ENCODE measurements at places on chromosomes 16 and 17.

DNA sequence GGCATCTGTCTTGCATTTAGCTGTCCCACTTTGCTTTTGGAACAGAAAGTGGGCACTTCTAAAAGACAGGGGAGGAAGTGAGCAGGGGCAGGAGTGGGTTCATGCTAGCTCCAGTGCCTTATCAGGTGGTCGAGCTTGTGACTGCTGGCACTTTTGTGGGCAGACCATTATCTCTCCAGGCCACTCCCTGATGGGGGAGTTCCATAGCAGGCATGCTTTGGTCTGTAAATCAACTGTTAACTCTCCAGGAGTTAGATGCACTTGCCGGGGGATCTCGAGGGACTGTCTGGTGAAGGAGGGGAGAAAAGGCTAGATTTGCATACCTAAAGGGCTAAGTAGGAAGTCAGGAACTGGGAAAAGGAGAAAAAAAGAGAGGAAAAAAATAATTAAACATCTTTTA is 9.3 kb upstream of the CARD14 start:
- no peak for DNase-seq

- DNase-seq: no peak
Observed at GRCh38 chr17:4411201-4411600, 22.5 kb upstream of the SPNS3 start.

DNA sequence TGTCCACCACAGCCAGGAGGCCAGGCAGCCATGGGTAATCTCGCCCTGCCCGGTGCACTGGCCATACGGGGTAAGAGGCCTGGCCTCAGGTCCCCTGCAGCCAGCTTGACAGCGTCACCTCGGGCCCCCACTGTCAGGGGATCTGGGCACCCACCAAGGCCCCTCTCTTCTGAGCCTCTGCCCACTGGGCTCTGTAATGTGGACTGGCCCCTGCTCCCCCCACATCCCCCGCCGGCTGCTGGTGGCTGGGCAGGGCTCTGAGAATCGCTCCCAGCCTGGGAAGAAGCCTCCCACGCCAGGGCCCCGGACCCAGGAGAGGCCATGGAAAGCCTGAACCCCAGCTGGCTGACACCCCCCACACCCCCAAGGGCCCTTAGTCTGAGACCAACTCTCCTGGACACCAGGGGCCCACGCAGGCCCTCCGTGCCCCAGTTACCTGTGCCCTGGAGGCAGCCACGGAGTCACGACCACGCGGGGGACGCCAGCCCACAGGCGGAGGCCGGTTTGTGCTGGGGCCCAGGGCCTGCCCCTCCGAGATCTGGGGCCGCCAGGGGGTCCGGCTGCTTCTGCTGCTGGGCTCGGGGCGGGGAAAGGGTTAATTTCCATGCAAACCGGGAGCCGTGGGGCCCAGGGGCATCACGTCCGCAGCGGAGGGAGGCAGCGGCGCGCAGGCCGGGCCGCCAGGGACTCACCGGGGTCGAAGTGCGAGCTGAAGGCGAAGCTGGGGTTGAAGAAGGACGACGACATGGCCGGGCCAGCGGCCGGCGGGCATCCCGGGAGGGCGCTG is at the start of gene PVALEF:
PVALEF (plus strand) TSS at position 262 of the 787 bp plus-strand sequence. CDS start 15,720 bp downstream, outside the sequence.
- DNase-seq: no peak

DNA sequence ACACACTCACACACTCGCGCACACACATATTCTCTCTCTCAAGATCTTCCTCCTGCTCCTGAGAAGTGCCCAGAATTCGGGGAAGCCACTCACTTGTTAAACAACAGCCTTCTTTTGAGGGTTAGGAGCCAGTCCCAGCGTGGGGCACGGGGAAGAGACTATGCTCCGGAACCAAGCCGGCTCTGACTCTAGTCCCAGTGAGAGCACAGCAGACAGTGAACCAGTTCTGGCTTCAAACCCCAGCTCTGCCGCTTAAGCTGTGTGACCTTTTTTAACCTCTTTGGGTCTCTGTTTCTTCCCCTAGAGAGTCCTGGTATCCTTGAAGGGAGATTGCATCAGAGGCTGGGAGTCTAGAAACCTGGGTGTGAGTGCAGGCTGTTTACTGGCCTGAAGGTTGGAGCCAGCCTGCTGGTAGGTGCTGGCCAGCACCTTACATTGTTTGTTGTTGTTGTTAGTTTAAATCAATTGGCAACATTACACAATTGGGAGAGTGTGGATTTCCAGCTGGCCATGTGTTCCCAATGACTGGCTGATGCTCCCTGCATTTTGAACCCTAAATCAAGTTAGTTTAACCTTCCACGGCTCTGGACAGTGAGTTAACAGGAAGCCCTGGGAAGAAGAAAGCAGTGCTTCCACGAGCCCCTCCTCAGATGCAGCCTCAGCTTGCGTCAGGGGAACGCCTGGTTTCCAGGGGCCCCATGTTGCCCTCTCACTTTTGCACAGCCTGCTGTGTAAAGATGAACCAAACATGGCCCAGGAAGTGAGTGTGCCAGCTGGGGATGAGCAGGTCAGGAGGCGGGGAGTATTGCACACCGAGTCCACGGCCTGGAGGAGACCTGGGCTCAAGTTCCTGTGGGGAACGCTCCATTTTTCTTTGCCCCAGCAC is 71.5 kb downstream of the GAS7 start:
- DNase-seq: no peak

DNA sequence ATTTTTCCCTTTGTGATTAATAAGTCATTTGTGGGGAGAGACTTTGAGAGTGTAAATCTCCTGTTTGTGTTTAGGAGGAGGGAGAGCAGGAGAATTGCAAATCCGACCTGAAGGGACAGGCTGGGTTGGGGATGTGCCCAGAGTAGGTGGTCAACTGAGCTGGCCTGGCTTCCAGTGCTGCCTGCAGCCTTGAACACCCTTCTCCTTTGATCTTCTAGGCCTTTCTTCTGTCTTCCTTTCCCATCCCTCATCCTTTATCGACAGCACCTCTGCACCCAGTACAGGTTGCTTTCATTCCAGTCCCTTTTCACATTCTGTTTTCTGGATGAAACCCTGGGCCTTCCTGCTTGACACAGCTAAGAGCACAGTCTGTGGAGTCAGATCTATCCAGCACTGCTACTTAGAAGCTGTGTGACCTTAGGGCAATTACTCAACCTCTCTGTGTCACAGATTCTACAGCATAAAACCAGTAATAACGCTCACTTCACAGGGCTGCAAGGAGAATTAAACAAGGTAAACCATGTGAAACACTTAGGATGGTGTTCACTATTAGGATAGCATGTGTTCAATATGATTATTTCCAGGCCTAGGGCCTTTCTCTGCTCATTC is 1.0 kb upstream of the CSNK2A2 start:
- DNase-seq: no peak

DNA sequence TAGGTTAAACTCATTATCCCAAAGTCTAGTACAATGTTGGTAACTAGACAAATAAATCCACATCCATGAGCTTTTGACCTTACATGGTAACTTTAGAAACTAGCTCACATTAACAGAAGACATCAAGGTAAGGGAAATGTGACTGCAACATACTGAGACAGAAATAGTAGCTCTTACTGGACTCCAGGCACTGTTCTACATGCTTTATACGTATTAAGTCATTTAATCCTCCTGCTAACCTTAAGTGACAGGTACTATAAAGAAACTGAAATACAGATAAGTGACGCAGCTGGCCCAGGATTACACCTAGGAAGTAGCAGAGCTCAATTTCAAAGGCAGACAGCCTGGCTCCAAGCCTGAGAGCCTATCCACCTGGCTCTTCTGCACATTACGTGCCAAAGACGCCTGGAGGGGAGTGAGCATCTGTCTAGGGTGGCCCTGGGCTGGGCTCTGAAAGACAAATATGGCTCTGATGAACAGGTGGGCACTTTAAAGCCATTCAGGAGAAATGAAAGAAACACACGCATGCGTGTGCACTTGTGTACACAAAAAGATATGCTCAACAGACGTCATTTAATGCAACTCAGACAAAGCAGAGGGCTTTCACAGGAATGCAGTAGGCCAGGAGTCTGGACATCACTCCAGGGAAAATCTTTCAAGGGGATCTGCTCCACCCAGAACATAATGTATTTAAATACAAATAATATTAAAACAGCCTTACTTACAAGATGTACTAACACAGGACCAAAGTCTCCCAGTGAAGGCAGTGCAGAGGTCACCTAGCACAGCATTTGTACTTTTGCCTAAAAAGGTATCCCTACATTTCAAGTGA is 4.4 kb downstream of the ZC3H7A start:
- peak; percentile 27 for DNase-seq

GRCh38 chr17:5330981-5331380 is 48.9 kb downstream of the RABEP1 start:
- DNase-seq: no peak

DNA sequence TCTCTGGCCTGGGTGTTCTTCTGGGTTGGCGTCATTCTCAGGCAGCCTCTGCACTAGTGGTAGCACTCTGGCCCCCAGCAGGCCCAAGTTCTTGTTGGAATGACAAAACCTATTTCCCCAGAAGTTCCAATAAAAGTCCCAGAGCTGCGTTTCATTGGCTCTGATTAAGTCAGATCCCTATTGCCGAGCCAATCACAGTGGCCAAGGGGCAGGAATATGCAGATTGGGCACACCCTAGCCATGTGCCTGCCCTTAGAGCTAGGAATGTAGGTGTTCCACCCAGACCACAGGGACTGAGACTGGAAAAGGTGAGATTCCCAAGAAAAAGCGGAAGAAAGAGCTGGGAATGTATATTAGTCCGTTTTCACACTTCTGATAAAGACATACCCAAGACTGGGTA is 44.9 kb upstream of the POLR3E start:
- no peak for DNase-seq

DNA sequence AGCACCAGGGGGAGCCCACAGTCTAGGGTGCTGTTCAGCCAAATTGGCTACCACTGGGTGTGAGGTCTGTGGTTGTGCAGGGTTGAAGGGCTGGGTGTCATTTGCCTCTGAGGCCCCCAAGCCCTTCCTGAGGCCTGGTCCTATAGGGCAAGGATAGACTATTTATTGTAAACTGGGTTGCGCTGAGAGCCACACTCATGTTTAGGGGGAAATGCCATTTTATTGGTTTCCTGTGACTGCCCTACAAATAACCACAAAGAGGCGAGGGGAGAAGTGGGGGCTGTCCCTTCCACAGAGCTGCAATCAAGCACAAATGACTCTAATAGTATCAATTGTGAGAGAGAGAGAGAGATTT is 3.6 kb upstream of the ZCCHC14 start:
- peak; percentile 33 for DNase-seq

GRCh38 chr17:33127706-33128105 is 136.1 kb downstream of the SPACA3 start:
- no peak for DNase-seq

- no peak for DNase-seq
Observed at GRCh38 chr16:27337024-27337423, 23.2 kb downstream of the IL4R start.

- no peak for DNase-seq
Observed at GRCh38 chr16:83095941-83096692, 469.3 kb downstream of the CDH13 start.

DNA sequence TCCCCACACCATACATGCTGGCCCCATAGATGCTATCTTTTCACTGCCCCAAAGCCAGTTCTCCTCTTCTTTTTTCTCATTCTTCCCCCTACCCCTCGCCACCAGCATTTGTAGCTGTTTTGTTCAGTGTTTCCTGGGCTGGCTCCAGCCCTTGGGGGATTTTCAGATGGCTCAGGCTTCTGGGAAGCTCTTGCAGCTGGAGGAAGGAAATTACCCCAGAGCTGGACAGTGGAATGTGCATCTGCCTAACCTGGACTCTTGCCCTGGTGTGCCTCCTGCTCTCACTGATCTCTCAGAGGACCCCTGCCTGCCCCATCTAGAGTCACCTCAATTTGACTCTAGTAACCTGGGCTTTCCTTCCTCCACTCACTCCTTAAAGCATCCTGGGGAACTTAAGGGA is 82.8 kb downstream of the MYH13 start:
- DNase-seq: no peak

DNA sequence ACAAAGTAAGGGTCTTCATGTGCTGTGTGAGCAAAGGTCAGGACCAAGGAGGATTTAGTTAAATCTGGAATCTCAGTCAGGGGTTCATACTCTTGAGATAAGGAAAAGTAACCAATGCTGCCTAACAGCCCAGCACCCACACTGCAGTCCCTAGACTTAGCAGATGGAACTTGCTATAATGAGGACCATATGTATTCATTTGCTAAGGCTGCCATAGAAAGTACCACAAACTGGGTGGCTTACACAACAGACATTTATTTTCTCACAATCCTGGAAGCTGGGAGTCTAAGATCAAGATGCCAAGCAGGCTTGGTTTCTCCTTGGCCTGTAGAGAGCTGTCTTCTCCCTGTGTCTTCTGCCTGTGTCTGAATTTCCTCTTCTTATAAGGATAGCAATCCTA is 20.8 kb downstream of the ZP2 start:
- no peak for DNase-seq

DNA sequence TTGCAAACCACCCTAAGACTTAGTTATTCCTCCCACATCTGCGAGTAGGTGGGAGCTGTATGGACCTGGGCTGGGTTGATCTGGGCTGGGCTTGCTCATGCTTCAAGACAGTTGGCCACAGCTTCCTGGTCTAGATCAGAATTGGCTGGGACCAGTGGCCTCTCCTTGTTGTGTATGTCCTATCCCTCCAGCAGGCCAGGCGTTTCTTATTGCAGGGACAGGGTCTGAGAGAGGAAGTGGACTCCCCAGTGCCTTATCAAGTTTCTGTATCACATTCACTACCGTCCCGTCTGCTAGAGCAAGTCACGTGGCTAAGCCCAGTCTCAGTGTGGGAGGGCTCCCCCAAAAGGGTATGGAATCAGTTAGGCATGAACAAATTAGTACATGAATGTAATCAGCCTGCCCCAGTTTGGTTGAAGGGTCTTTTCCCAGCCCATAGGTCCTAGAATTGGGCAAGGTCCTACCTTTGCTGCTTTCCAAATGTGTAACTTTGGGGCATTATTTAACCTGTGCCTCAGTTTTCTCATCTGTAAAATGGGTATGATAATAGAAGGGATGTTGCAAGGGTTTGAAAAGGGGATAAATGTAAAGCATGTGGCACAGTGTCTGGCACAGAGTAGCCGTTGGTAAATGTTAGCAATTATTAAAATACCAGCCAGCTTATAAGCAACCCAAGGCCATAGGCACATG is 36.0 kb downstream of the NKD1 start:
- no peak for DNase-seq

DNA sequence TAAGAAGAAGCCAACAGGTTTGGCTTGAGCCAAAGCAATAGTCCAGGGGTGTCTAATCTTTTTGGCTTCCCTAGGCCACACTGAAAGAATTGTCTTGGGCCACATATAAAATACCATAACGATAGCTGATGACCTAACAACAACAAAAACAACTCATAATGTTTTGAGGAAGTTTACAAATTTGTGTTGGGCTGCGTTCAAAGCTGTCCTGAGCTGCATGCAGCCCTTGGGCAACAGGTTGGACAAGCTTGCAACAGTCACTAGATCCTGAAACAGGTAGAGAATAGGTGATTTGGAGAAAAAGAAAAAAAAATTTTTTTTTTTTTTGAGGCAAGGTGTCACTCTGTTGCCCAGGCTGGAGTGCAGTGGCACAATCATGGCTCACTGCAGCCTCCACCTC is 4.5 kb downstream of the CRYBA1 start:
- no peak for DNase-seq

GRCh38 chr16:23836078-23836403 is 258 bp downstream of the PRKCB start:
- DNase-seq: no peak

GRCh38 chr17:12706070-12706469 is 40.4 kb downstream of the MYOCD start:
- no peak for DNase-seq

- no peak for DNase-seq
Observed at GRCh38 chr17:63838631-63839171, 3.8 kb downstream of the SMARCD2 start.
